ENCODE measurements at places on chromosomes 2 and 18. TPM values are rescaled to one million over a fixed set of nuclear protein-coding genes. Genes with fewer than 3 reads are reported as not detected.

DNA sequence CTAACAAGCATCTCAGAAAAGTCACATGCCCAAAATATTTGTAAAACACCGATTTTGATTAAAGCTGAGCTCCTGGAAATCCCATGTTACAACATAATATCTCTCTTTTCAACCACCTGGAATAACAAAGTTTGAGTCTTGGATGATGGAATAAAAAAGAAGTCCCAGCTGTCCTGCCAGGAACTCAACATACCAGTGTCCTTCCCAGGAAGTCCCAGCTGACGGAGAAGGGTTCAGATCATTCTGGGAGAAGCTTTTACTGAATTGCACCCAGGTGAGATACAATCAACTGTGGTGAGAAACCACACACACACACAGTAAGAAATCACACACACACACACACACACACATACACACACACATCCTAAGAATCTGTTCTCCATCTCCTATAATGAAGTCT is 413.1 kb upstream of the PKDCC start:
- DNase-seq = no peak

The TANC1 gene
- 12.9 TPM for total RNA-seq

The RAB10 gene
- 30.1 TPM for total RNA-seq

DNA sequence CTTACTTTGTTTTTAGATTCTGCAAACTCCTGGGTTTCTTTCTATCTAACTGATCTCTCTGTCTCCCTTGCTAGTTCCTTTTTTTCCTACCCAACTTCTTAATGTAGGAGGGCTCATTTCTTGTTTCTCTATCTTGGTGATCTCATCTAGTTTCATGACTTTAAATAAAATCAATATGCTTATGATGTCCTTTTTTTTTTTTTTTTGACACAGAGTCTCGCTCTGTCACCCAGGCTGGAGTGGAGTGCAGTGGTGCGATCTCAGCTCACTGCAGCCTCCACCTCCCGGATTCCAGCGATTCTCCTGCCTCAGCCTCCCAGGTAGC is 42.2 kb upstream of the IL1RL1 start:
- DNase-seq = no peak

DNA sequence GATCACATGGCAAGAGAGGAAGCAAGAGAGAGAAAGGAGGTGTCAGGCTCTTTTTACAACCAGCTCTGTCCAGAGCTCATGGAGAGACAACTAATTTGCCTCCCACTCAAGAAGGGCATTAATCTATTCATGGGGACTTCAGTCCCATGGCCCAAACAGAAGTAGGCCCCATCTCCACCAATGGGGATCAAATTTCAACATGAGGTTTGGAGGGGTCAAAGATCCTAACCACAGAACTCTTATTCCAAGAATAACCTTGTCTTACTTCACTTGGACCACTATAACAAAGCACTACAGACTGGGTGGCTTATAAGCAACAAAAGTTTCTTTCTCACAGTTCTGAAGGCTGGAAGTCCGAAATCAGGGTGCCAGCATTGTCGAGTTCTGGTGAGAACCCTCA is 31.8 kb downstream of the GRB14 start:
- DNase-seq = no peak

GRCh38 chr2:96157649-96158553 is 12.7 kb upstream of the DUSP2 start:
- DNase-seq = no peak

DNA sequence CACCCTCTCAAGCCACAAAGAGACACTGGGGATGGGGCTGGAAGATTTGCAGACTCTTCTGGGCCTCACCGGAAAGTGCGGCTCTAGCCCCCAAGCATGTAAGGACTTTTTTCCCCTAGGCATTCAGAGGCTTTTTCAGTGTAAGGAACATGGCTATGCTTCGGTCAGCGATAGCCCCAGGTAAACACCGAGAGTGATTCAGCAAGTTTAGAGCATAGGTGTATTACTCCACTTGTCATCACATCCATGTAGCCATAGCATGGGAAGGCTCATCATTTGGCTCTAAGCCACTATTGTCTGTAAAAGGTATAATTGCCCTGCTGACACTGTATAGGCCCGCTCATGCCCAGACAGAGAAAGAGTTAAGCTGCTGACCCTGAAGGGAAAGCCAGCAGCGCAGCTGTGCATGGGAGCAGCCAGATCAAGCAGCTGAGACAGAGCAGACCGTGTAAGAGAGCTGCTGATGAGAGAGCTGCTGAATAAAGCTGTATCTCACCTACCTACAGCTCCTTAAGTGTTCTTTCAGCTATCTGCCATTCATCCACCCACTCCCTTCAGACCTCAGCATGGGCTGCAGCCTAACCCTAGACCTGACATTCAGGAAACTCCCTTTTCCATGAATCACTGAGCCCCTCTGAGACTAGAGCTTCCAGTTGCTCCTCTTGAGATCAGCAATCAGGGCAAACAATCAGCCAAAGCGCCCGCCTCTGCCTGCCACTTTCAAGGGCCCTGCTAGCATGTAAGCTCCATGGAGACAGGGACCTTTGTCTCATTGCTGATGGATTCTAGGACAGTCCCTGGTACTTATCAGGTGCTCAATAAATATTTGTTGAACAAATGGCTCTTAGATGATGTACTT is 25.5 kb downstream of the LGALSL start:
- no peak for DNase-seq

DNA sequence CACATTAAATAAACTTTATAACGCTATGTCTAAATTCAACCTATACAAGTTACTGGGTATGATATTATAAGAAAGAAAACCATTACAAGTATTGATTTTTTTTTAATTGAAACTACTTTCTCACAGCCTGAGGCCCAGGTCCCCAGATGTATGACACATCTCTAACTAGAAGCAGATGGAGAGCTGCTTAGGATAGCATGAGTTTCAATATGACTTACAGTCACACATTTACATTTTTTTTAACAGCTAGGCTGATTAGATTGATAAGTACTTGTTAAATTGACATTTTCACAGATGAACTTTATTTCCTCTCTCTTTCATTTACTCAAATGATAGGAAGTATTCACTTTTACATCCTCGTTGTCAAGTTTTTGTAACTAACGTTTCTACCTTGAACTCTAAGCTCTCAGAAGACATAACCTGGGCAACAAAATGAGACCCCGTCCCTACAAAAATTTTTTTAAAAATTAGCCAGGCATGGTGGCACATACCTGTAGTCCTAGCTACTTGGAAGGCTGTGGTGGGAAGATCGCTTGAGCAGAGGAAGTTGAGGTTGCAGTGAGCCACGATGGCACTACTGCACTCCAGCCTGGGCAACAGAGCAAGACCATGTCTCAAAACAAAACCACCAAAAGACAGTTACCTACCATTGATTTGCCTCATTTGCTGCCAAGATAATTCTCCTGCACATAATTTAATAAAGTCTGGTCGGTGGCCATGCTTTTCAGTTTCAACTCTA is 52.4 kb downstream of the STK39 start:
- peak; percentile 63 for DNase-seq

GRCh38 chr18:24187049-24187448 is 48.2 kb downstream of the CABYR start:
- DNase-seq = no peak

- no peak for DNase-seq
Measured at GRCh38 chr2:71611247-71611646, 157.9 kb downstream of the DYSF start.

GRCh38 chr2:68196120-68196716 is 38.5 kb downstream of the PNO1 start:
- peak; percentile 35 for DNase-seq

GRCh38 chr2:105380432-105381100 is 18.3 kb downstream of the FHL2 start:
- peak; percentile 55 for DNase-seq

The CYB5A gene
- total RNA-seq = 13.4 TPM

- DNase-seq = peak; percentile 11
Measured at GRCh38 chr2:180227461-180227860, 220.4 kb upstream of the CWC22 start.

The NDC80 gene
- total RNA-seq = 15.3 TPM

The ZBTB7C gene
- not detected for total RNA-seq

The FAM124B gene
- not detected for total RNA-seq

The TTN gene
- total RNA-seq = 0.18 TPM

Data from IMR-90 (cell line).